ENCODE measurements at places on chromosomes 7 and 10.

GRCh38 chr7:64618785-64619456, 47.0 kb upstream of the ZNF107 start:
- DNase-seq, result no peak

- DNase-seq, result no peak
Measured at GRCh38 chr10:98980353-98980752, 255.3 kb downstream of the HPSE2 start.

DNA sequence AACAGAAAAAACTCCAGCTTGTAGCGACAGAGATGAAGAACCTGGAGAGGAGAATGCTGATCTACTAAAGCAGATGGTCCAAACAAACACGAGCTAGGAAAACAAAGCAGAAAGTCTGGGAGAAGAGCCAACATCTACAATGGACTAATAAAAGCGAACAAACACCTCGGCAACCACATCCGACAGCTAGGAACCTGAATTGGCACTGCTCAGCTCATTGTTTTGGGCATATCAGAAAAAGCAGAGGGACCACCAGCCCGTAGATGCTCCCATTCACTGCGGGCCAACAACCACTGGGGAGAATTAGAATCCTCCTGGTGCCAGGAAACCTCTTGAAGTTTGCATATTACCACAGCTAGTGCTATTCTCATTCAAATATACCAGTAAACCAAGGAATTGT, 204.7 kb downstream of the NXPH1 start:
- no peak for DNase-seq

GRCh38 chr10:68105820-68106219, 3.5 kb upstream of the MYPN start:
- DNase-seq, result no peak

DNA sequence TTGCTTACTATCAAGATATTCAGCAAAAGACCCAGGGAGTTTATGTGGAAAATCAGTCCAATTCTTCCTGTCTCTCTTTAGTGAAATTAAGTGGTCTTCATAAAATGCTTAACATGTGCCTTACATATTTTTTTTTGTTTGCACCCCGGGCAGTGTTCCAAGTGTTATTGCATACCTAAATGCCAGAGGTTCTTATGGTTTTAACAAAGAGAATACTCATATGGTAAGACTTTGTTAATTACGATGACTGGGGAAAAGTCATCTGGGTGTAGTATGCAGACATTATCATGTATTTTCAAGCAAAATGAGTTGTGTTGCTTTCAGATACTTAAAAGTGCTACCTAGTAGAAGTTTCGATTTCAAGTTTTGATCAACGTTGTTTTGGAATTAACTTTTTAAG, 82.6 kb downstream of the PRKG1 start:
- DNase-seq, result no peak

DNA sequence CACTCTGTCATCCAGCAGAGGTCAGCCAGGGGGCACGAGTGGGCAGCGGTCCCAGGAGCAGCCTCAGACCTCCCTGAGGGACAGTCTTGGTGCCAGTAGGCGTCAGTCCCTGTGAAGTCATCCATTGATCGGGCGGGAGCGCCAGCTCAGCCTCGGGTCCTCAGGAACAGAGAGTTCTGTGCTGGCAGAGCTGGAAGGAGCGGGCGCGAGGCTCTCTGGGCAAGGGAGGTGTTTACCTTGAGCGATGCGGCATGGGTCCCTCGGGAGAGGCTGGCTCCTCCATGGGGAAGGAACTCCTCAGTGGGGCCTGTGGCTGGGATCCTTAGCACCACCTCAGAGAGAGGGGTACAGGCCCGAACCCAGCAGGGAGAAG, 101.1 kb upstream of the PPIF start:
- no peak for DNase-seq

- no peak for DNase-seq
Measured at GRCh38 chr7:3437467-3437866, 136.4 kb downstream of the SDK1 start.

GRCh38 chr10:102615361-102615760, 28.9 kb upstream of the TRIM8 start:
- no peak for DNase-seq

- no peak for DNase-seq
Measured at GRCh38 chr7:143258831-143259230, 4.4 kb upstream of the GSTK1 start.

DNA sequence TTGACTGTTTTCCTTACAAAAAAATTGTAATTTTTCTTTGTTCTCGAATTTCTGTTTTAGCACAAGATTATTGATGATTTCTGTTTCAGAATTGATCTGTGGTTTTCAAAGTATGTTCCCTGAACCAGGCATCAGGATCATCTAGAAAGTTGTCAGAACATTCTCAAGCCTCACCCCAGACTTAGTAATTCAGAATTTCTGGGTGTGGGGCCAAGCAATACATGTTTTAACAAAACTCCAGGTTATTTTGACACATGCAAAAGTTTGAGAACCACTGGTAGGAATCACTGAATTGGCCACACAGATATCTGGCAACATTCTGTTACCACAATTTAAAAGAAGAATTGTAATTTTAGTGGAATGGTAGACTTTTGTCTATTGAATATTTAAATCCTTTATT, 1173.9 kb upstream of the LRRTM3 start:
- DNase-seq, result no peak

- DNase-seq, result no peak
Measured at GRCh38 chr7:47400741-47401206, 181.1 kb downstream of the TNS3 start.

DNA sequence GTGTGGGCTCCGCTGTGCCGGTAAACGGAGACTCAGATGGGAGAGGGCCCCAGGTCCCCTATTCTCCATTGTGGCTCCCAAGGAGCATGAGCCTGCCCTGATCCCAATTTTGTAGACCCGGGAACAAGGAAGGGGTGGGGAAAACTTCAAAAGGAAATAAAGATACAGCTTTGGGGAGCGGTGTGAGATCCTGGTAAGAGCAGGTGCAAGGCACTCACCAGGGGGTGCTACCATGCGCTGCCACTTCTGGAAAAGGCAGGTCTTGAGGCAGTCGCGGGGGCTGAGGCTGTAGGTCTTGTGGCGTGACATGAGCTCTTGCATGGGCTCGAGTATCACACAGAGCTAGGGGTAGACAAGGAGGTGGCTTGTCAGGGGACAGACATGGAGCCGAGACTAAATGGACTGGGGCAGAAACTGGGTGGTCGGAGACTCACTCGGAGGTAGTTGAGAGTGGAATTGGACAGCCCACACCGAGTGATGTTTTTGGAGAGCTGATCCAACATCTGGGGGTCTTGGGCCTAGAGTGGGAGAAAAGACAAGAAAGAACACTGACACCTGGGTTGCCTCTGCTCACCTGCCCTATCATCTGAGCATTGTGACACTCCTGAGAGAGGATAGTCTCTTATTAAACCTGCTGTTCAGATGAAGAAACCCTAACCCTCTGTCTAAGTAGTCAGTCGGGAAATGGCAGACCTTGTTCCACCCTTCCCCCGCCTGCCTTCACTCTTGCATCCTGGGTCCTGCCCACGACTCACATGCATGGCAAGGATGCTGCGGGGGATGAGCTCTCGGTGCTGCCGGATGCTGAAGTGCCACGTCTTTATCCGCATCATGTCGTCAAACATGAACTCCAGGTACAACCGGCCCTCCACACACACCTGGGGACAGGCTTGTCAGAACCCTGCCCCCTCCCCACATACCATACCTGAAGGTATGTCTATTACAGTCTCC, 10.7 kb downstream of the LDB1 start:
- DNase-seq, result no peak

- DNase-seq, result no peak
Measured at GRCh38 chr10:80476685-80477084, 22.6 kb downstream of the TSPAN14 start.

DNA sequence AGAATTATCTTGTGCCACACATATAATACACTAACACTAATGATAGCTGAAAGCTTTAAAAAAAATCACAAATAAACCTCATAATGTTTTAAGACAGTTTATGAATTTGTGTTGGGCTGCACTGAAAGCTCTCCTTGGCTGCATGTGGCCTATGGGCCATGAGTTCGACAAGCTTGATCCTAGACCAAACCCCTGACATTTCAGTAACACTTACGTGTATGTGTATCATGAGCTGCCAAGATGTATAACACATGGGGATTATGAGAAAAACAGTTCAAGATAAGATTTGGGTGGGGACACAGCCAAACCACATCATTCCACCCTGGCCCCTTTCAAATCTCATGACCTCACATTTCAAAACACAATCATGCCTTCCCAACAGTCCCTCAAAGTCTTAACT, 823.8 kb downstream of the PCDH15 start:
- DNase-seq, result no peak

- DNase-seq, result no peak
Measured at GRCh38 chr7:128672927-128673517, 930 bp downstream of the GARIN1A start.

- DNase-seq, result no peak
Measured at GRCh38 chr10:90326498-90327267, 531.2 kb downstream of the HTR7 start.

GRCh38 chr10:131905267-131905571, 4.4 kb downstream of the PPP2R2D start:
- DNase-seq, result no peak

DNA sequence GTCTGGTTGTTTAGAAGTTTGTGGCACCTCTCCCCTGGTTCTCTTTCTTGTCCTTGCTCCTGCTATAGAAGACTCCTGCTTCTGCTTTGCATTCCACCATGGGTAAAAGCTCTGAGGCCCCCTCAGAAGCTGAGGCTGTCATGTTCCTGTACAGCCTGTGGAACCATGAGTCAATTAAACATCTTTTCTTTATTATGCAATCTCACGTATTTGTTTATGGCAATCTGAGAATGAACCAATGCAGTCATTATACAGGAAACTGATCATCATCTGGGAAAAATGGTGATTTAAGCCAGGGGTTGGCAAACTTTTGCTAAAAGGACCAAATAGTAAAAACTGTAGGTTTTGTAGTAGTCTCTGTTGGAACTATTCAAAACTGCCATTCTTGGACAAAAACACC, 175.4 kb downstream of the CSTF2T start:
- no peak for DNase-seq

DNA sequence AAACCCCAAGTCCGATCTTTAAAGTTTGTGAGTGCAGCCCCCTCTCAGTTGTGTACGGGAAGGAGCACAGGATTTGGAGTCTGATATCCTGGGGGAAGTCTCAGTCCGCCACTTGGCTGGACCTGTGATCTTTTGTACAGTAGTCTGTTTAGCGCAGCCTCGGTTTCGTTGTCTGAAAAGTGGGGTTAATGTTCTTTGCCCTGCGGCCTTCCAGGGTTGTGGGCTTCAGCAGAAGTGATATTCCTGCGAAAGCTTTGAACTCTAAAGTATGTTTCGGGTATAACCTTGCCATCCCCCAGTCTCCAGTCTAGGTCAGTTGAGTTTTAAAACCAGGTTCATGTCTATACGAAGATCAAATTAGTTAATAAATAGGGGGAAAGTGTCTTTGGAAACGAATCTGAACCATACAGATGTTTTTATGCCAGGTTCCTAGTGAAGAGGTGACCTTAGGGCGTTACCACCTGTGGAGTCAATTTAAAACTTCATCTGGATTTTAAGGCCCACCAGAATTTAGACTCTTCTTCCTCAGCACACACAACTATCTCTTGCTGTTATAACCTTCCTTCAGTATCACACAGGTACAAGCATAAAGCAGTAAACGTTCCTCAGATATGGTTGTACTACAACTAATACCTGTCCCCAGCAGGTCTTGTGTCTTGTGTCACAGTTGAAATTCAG, 904 bp downstream of the R3HCC1L start:
- DNase-seq, result no peak

- DNase-seq, result no peak
Measured at GRCh38 chr7:79930604-79931003, 204.0 kb upstream of the GNAI1 start.

GRCh38 chr10:28077889-28078288, 79.0 kb upstream of the ODAD2 start:
- no peak for DNase-seq

GRCh38 chr10:88482220-88482619, 100.9 kb downstream of the RNLS start:
- no peak for DNase-seq

DNA sequence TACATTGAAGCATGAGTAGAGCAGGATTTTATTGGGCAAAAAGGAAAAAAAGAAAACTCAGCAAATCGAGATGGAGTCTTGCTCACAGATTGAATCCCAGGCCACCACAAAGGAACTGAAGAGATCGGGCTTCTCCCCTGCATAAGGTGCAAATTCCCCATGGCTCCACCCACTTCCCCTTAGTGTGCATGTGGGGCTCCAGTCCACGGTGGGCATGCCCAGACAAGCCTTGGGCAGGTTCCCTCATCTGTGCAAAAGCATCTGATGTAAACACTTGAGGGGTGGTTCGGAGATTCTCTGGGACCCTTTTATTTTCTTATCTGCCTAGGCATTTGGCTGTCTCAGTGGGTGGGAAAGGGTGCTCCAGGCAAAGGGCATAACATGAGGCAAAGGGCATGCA, 150.7 kb downstream of the CFTR start:
- DNase-seq, result no peak

- DNase-seq, result no peak
Measured at GRCh38 chr10:101683276-101683675, 11.7 kb downstream of the FBXW4 start.

DNA sequence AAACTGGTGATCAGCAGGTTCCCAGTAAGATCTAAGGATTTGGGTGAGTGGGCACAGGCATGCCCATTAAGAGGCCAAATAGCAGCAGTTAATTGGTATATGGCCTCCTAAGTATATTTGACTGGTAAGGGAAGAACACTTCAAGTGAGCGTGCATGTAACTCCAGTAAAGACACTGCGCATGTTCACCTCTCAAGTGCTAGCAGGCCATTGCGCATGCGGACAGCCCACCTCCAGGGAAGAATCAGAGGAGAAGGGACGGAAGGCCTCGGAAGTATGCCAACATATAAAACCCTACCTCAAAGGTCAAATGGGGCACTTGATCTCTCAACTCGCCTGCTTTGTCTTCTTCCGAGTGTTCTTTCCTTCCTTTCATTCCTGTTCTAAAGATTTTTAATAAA, 118.0 kb downstream of the ARL5B start:
- DNase-seq, result no peak

DNA sequence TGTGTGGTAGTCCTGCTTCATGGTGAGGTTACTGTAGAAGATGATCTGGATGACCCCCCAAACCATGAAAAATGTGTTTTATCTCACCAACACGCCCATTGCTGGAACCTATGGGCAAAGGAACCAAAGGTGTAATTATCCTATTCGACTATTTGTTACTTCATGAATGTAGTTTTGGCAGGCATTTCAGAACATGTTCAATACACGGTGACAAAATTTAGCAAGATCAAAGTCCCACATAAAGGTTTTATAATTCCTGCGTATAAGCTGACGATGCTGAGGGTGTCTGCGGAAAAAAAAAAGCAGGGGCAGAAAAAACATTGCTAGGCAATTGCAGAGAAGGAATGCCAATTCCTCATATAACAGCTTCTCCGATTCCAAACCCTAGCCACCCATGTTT, 13.3 kb downstream of the RAPGEF5 start:
- no peak for DNase-seq

DNA sequence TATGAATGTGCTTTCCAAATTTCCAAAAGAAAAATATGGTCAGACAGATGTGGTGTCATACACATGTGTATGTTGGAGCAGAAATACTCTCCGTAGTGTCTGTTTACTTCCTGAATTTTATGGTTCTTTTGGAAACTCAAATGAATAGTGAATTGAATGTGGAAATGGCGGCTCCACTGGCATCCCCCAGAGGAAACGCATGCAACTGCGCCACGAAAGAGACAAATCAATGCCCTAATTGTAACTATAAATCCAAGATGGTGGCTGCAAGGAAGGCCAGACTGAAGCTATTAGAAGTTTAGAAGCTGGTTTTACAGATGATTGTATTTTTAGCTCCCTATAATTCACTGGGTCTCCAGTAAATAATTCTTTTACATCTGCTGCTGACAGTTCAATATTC, 246.7 kb downstream of the FGFR2 start:
- DNase-seq, result no peak
